ENCODE measurements at places on chromosomes 7 and 10. TPM values are rescaled to one million over a fixed set of nuclear protein-coding genes. Genes with fewer than 3 reads are reported as not detected.
A peak's percentile ranks its signal among the peaks of the same experiment; 100 is the strongest.

The UROS gene
- polyA plus RNA-seq, result 26.1 TPM

DNA sequence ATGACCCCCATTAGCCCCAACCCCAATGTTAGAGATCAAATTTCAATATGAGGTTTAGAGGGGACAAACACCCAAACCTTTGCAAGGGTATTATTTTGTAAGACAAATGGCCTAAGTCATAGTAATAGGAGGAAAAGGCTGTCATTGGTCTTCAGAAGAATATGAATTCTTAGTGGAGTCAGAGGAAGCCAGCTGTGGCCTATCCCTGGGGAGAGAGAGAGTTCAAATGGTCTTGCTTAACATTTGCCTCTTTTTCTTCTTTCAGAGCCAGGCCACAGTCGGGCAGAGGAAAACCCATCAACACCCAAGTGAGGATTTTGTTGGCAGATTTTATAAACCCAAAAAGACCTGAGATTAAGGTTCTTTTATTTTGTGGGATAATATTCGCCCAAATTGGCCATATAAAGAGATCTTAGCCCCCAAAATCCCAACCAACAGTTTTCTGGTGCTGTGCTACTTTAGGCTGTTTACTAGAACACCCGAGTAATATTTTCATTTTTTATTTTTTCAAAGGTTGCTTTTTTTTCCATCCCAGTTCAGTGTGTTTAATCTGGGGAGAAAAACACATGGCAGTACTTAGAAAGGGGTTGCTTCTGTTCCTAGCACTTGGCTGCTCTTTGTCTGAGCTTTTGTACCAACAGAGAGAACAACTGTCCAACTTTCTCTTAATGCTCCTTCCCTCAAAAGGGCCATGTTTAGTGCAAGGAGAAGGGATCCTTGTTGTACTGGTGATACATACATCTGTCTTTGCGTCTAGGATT, 26.8 kb upstream of the ARMC3 start:
- no peak for DNase-seq
- H3K27me3 ChIP-seq, result no peaks in the 10 kb centered on the region
- no peaks in the 10 kb centered on the region for H3K36me3 ChIP-seq

The PKD2L1 gene
- 4.2 TPM for polyA plus RNA-seq

The NME8 gene
- polyA plus RNA-seq, result not detected

DNA sequence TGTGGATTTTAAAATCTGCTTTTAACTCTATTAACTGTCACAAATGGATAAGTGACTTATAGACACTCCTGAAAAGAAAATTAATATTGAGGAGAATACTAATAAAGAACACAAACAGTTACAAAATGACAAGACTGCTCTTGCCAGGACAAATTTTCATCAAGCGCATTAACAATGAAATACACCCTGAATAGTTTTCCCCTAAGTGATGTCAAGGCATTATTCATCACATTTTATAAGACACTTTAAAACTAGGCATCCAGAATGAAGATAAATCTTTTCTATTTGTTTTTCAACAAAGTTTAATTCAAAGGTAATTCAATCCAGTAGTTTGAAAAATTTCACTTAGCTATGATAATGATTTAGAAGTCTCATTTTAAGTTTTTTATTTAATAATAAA, 110.5 kb upstream of the SEC61G start:
- H3K27ac ChIP-seq, result no peak overlapping the region
- no peak overlapping the region for H3K4me3 ChIP-seq
- DNase-seq, result no peak
- no peaks in the 10 kb centered on the region for H3K27me3 ChIP-seq
- no peaks in the 10 kb centered on the region for H3K4me1 ChIP-seq

The CRHR2 gene
- not detected for polyA plus RNA-seq

DNA sequence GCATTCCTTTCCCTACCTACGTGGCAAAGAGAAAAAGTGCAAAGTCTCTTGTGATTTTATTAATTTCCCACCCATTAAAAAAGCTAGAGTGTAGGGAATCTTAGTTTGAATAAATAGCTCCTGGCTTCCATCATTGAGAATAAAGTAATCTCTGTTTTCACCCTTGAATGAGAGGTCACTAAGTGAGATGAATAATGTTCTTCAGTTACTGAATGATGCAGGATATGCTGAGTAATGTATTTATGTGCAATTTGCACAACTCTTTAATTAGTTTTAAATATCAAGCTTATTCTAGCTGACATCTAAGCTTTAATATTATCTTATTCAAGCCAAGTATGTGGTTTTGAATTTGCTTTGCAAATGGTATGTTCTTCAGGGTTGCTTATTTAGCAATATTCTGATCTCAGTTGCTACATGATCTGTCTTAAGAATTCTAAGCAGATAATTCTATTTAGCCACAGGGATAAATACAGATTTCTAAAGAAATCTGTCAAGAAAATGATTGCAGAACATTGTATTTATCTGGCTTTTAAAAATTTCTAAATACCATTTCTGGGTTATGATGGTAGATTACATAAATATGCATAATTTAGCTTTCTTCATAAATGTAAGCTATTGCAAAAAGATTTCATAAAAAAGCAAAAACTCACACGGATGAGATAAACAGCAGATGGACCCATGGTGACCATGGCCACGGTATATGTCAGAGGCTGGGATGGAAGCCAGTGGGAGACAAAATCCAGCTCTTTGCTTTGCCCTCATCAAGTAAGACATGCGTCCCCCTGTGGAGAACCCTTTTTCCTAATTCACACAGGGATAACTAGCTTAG, 141.0 kb downstream of the MACC1 start:
- no peaks in the 10 kb centered on the region for H3K27me3 ChIP-seq
- no peaks in the 10 kb centered on the region for H3K36me3 ChIP-seq
- no peak for DNase-seq
- peak overlapping the region; percentile 60 for H3K27ac ChIP-seq
- no peaks in the 10 kb centered on the region for H3K4me1 ChIP-seq

The SFRP5 gene
- polyA plus RNA-seq, result 5.0 TPM

- no peaks in the 10 kb centered on the region for H3K36me3 ChIP-seq
- H3K4me1 ChIP-seq, result no peaks in the 10 kb centered on the region
- DNase-seq, result no peak
- H3K27me3 ChIP-seq, result no peaks in the 10 kb centered on the region
- no peak overlapping the region for H3K27ac ChIP-seq
Observed at GRCh38 chr7:6367701-6368211, 80.0 kb downstream of the DAGLB start.

The MAT1A gene
- polyA plus RNA-seq, result not detected

The ZDHHC4 gene
- 32.4 TPM for polyA plus RNA-seq

- H3K36me3 ChIP-seq, result no peaks in the 10 kb centered on the region
- H3K27me3 ChIP-seq, result no peaks in the 10 kb centered on the region
- H3K4me3 ChIP-seq, result no peak overlapping the region
- H3K27ac ChIP-seq, result no peak overlapping the region
- no peaks in the 10 kb centered on the region for H3K4me1 ChIP-seq
- no peak for DNase-seq
Observed at GRCh38 chr7:32275216-32276009, 205.2 kb upstream of the PDE1C start.

- H3K27ac ChIP-seq, result peak overlapping the region; percentile 68
- H3K27me3 ChIP-seq, result no peaks in the 10 kb centered on the region
- DNase-seq, result no peak
- H3K4me1 ChIP-seq, result peaks cover 40% of the 10 kb centered on the region
Observed at GRCh38 chr7:80900583-80901576, 18.0 kb downstream of the SEMA3C start.

The FRMPD2 gene
- polyA plus RNA-seq, result not detected

DNA sequence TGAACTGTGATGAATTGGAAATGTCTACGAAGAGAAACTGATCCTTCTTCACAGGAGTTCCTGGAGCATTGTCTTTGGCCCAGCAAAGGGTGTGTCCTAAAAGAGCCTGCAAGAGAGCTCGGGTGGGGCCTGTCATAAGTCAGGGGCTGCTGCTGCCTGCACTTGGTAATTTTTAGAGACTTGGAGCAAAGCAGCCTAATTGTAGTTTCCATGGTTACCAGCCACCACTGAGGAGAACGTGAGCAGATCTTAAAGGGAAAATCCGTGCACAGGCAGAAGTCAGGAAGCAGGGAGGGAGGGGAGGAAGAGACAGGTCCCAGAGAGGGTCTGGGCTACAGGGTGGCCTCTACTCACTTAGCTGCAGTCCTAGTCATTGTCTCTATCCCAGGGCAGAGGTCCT, 463.6 kb downstream of the PLXNA4 start:
- no peak overlapping the region for H3K4me3 ChIP-seq
- no peaks in the 10 kb centered on the region for H3K27me3 ChIP-seq

GRCh38 chr7:103423467-103424179, 22.4 kb downstream of the SLC26A5 start:
- H3K27ac ChIP-seq, result no peak overlapping the region
- no peaks in the 10 kb centered on the region for H3K4me1 ChIP-seq
- no peaks in the 10 kb centered on the region for H3K36me3 ChIP-seq
- H3K27me3 ChIP-seq, result no peaks in the 10 kb centered on the region

GRCh38 chr10:71782221-71782916, 9.0 kb upstream of the VSIR start:
- no peaks in the 10 kb centered on the region for H3K4me1 ChIP-seq
- H3K4me3 ChIP-seq, result no peak overlapping the region
- H3K27ac ChIP-seq, result no peak overlapping the region
- no peaks in the 10 kb centered on the region for H3K36me3 ChIP-seq
- DNase-seq, result no peak
- no peaks in the 10 kb centered on the region for H3K27me3 ChIP-seq

The GIMAP1 gene
- polyA plus RNA-seq, result 1.8 TPM

GRCh38 chr7:27107391-27108381, 5.2 kb upstream of the HOXA2 start:
- peaks cover 44% of the 10 kb centered on the region for H3K4me1 ChIP-seq
- H3K27ac ChIP-seq, result peak overlapping the region; percentile 94
- H3K4me3 ChIP-seq, result peak overlapping the region; percentile 47

- H3K4me3 ChIP-seq, result no peak overlapping the region
- H3K27me3 ChIP-seq, result no peaks in the 10 kb centered on the region
Observed at GRCh38 chr10:128254476-128254875, 128.3 kb upstream of the MKI67 start.

- peaks cover 46% of the 10 kb centered on the region for H3K27me3 ChIP-seq
- peak; percentile 34 for DNase-seq
- no peaks in the 10 kb centered on the region for H3K4me1 ChIP-seq
Observed at GRCh38 chr7:155351120-155351870, 53.6 kb downstream of the INSIG1 start.

The NAMPT gene
- 83.9 TPM for polyA plus RNA-seq

- DNase-seq, result no peak
- no peaks in the 10 kb centered on the region for H3K4me1 ChIP-seq
- H3K27ac ChIP-seq, result no peak overlapping the region
Observed at GRCh38 chr10:36236931-36237330, 594.8 kb upstream of the FZD8 start.

The ADAM8 gene
- polyA plus RNA-seq, result 3.5 TPM

GRCh38 chr7:3695602-3696001, 394.6 kb downstream of the SDK1 start:
- H3K27me3 ChIP-seq, result no peaks in the 10 kb centered on the region
- H3K27ac ChIP-seq, result no peak overlapping the region
- no peak for DNase-seq
- H3K4me1 ChIP-seq, result no peaks in the 10 kb centered on the region
- no peaks in the 10 kb centered on the region for H3K36me3 ChIP-seq

The SORCS1 gene
- polyA plus RNA-seq, result 2.5 TPM

The FASTK gene
- 124 TPM for polyA plus RNA-seq

- peak; percentile 87 for DNase-seq
- no peaks in the 10 kb centered on the region for H3K36me3 ChIP-seq
- no peaks in the 10 kb centered on the region for H3K27me3 ChIP-seq
Observed at GRCh38 chr7:151249732-151250072, 1.2 kb upstream of the SMARCD3 start.

DNA sequence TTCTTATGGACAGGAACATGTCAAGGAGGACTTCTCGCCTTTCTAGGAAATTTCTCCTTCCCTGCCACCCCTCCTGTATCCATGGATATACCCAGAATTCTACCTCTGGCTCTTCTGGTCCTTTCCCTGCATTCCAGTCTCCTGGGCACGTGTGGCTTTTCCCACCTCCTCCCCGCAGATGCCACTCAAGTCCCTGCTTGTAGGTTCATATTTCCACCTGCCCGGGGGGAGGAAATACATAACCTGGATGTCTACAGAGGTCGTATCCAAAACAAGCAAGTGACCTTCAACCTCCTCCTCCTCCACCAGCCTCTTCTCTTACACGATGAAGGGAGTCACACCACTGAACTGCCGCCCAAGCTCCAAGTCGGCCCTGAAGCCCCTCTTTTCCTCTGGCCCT, 20.7 kb downstream of the FGFR2 start:
- H3K36me3 ChIP-seq, result no peaks in the 10 kb centered on the region
- no peak overlapping the region for H3K4me3 ChIP-seq
- DNase-seq, result no peak
- H3K27ac ChIP-seq, result peak overlapping the region; percentile 69
- H3K27me3 ChIP-seq, result no peaks in the 10 kb centered on the region
- H3K4me1 ChIP-seq, result peaks cover 88% of the 10 kb centered on the region

DNA sequence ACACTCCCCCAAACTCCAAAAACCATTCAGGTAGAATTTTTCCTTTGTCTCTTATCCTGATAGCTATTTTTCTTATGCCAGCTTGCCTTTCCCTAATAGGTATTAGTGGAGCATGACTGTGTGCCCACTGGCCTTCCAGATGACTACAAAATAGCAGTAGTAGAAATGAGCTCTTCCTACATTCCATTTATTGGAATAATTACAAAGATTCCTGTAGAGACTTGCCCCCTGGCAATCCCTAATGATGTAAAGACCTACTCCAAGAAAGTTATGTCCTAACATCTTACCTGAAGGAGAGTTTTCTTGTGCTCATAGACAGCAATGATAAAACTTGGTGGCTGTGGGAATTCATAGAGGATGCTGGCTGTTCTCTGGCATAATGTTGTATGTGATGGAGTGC, 501.8 kb downstream of the GATA3 start:
- no peak overlapping the region for H3K27ac ChIP-seq
- no peaks in the 10 kb centered on the region for H3K36me3 ChIP-seq
- DNase-seq, result no peak

GRCh38 chr7:48537561-48537960, 366.3 kb downstream of the ABCA13 start:
- H3K4me3 ChIP-seq, result no peak overlapping the region
- H3K27me3 ChIP-seq, result no peaks in the 10 kb centered on the region
- DNase-seq, result no peak

- no peak for DNase-seq
- H3K4me3 ChIP-seq, result no peak overlapping the region
- no peaks in the 10 kb centered on the region for H3K36me3 ChIP-seq
- H3K27me3 ChIP-seq, result no peaks in the 10 kb centered on the region
- H3K4me1 ChIP-seq, result peaks cover 5% of the 10 kb centered on the region
- no peak overlapping the region for H3K27ac ChIP-seq
Observed at GRCh38 chr10:17872191-17873091, 63.3 kb downstream of the MRC1 start.

GRCh38 chr7:17186745-17187530, 111.5 kb upstream of the AHR start:
- no peaks in the 10 kb centered on the region for H3K27me3 ChIP-seq
- H3K4me1 ChIP-seq, result peaks cover 22% of the 10 kb centered on the region
- H3K27ac ChIP-seq, result no peak overlapping the region
- no peaks in the 10 kb centered on the region for H3K36me3 ChIP-seq
- no peak overlapping the region for H3K4me3 ChIP-seq

GRCh38 chr10:124605001-124605370, 139.2 kb downstream of the FAM53B start:
- peak overlapping the region; percentile 31 for H3K27ac ChIP-seq
- no peaks in the 10 kb centered on the region for H3K27me3 ChIP-seq
- no peak overlapping the region for H3K4me3 ChIP-seq
- H3K36me3 ChIP-seq, result no peaks in the 10 kb centered on the region
- DNase-seq, result no peak
- H3K4me1 ChIP-seq, result no peaks in the 10 kb centered on the region

Measured in sigmoid colon (tissue), 7 donors.